ENCODE measurements at places on chromosomes 2 and 18. TPM values are rescaled to one million over a fixed set of nuclear protein-coding genes. Genes with fewer than 3 reads are reported as not detected.

Gene CNNM4
- total RNA-seq: 11.6 TPM

Gene KLHL41
- total RNA-seq: 7.1 TPM

Gene TXNDC2
- 0.55 TPM for total RNA-seq

Gene THSD7B
- total RNA-seq: 2.3 TPM

Gene CDCA7
- 1.3 TPM for total RNA-seq

Gene SDC1
- 0.93 TPM for total RNA-seq

Gene CHPF
- total RNA-seq: 49.5 TPM

Gene CRACDL
- 149 TPM for total RNA-seq

Gene DTNA
- total RNA-seq: 367 TPM

Gene SKA1
- total RNA-seq: not detected

Gene TRABD2A
- total RNA-seq: 7.3 TPM

Gene RALB
- 44.2 TPM for total RNA-seq

Gene CHAC2
- 2.3 TPM for total RNA-seq

Gene HSPD1
- total RNA-seq: 166 TPM

Gene NDC80
- 1.1 TPM for total RNA-seq

Gene ESCO1
- 17.9 TPM for total RNA-seq
